ENCODE measurements at places on chromosomes 1 and 21. TPM values are rescaled to one million over a fixed set of nuclear protein-coding genes. Genes with fewer than 3 reads are reported as not detected.

GRCh38 chr1:42953182-42954180, 5.2 kb downstream of the SLC2A1 start:
- DNase-seq: no peak
- no peaks in the 10 kb centered on the region for H3K27me3 ChIP-seq
- peaks cover 4% of the 10 kb centered on the region for H3K36me3 ChIP-seq
- H3K4me1 ChIP-seq: peaks cover 55% of the 10 kb centered on the region

GRCh38 chr1:204726478-204726877, 40.9 kb upstream of the LRRN2 start:
- no peak overlapping the region for H3K27ac ChIP-seq
- H3K4me1 ChIP-seq: no peaks in the 10 kb centered on the region
- H3K36me3 ChIP-seq: no peaks in the 10 kb centered on the region
- no peak overlapping the region for H3K4me3 ChIP-seq

- H3K27ac ChIP-seq: no peak overlapping the region
- H3K4me1 ChIP-seq: no peaks in the 10 kb centered on the region
- H3K4me3 ChIP-seq: no peak overlapping the region
- peaks cover 8% of the 10 kb centered on the region for H3K36me3 ChIP-seq
These were observed 50.7 kb downstream of the PGM1 start for GRCh38 chr1:63643926-63644325.

The CDC42BPA gene
- total RNA-seq: 0.70 TPM

The CFHR3 gene
- not detected for total RNA-seq
